Activated naive CD8-positive, alpha-beta T cell treated with anti-CD3 and anti-CD28 coated beads, Interleukin-2, amount 50 U/mL, for 16 hours (primary cell): ENCODE measurements at places on chromosomes 7 and 10.
A peak's percentile ranks its signal among the peaks of the same experiment; 100 is the strongest.

DNA sequence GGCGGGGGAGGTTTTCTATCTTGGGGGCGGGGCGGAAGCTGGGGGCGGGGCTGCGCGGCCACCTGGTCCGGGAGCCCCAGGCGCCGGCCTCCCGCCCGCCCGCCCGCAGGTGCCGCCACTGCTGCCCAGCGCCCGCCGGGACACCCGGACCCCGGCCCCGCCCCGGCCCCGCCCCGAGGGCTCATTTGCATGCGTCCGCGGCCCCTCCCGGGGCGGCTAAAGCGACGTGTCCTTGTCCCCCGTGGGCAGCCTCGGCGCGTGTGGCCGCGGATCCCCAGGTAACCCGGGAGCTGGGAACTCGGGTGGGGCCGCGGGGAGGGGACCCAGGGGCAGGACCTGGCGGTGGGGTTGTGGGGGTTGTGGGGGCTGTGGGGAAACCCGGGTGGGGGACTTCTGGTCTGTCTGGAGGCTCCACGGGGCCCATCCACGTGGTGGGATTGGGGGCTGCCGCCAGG, at the start of gene BHLHA15:
TSS of gene BHLHA15 (plus strand) at position 219 of the 455 bp plus-strand sequence. CDS start 871 bp downstream, outside the sequence.
- no peak for DNase-seq

DNA sequence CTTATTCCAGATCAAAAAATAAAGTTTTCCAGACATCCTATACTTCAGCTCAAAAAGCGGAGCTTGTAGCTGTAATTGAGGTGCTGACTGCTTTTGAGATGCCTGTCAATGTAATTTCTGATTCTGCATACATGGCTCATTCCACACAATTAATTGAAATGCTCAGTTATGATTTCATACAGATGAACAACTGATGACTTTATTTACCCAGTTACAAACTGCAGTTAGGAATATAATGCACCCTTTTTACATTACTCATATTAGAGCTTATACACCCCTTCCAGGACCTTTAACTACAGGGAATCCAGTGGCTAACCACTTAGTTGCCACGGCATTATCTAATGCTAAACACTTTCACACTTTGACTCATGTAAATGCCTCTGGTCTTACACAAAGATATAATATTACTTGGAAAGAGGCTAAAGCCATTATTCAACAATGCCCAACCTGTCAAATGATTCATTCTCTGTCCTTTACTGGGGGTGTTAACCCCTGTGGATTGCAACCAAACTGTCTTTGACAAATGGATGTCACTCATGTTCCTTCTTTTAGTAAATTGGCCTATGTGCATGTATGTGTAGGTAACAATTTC, 147.3 kb downstream of the ZNF33B start:
- DNase-seq, result no peak

- DNase-seq, result no peak
Observed at GRCh38 chr10:71409516-71410104, 12.9 kb downstream of the CDH23 start.

DNA sequence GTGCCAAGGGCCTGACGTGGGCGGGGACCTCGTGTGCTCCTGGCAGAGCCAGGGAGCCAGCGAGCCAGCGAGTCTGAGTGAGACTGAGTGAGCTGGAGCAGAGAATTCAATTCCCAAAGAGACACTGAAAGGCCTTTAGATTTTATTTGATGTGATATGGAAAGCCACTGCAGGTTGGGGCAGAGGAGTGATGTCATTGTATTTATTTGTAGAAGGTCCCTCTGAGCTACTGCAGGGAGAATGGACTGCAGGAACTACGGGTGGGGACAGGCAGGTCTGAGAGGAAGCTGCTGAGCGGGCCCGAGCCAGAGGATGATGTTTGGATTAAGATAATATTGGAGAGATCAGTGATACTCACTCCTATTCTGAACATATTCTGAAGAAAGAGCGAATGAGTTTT, 445.8 kb upstream of the ANKRD30A start:
- no peak for DNase-seq

DNA sequence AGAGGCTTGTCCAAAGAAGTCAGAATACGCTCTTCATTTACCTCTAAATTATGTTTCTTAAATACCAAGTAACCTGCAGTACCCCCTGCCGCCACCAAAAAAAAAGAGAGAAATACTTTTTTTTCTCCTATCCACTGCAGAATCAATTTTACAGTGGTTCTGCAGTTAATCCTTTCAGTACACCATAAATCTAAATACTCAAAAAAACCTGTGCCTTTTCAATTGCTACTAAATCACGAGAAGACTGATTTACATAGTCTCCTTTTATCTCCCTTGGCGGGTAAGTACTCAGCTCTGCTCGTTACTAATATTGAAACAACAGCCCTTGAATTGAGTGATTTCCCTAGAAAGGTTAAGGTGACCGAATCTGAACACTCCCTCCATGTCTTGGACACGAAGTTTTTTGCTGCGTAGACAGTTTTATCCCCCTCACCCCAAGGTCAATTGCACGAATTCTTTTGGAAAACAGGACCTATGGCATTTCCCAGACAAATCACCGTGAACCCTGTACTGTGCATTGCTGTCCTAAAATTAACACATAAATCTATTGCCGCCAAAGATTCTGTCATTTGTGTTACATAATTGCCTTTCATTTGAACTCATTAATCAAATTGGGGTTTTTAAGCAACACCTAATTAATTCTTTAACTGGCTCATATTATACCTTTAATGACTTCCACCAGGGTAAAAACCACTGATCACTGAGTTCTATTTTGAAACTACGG, 512 bp upstream of the VIM start:
- no peak for DNase-seq

DNA sequence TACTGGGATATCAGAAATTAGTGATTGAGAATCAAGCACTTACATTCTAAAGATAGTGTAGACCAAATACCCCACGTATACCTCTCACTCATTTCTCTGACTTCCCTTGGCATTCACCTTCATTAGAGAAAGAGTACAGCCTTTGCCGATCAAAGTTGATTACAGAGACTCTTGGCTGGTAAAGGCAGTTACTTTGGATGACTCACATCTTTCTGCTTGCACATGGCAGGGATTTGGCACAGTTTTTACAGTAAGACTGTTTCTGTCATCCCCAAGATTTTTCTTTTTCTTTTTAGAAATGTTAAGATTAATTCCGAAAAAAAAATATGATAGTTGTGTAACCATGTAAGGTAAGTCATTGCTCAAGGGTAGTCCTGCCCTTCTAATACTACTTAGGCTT, 143.0 kb downstream of the TSPAN12 start:
- no peak for DNase-seq

GRCh38 chr10:127832501-127832900, 60.2 kb downstream of the CLRN3 start:
- DNase-seq, result no peak

- peak; percentile 46 for DNase-seq
Observed at GRCh38 chr7:24821045-24821753, 63.9 kb upstream of the GSDME start.
